Psoas muscle (tissue), 8 donors: ENCODE measurements at places on chromosomes 7 and 10. TPM values are rescaled to one million over a fixed set of nuclear protein-coding genes. Genes with fewer than 3 reads are reported as not detected.

Gene TMEM270
- total RNA-seq: not detected

GRCh38 chr10:72083790-72084459 is 4.4 kb downstream of the SPOCK2 start:
- H3K27me3 ChIP-seq: no peaks in the 10 kb centered on the region
- H3K4me3 ChIP-seq: no peak overlapping the region
- no peak for DNase-seq
- no peak overlapping the region for H3K27ac ChIP-seq

- H3K36me3 ChIP-seq: no peaks in the 10 kb centered on the region
- no peak for DNase-seq
- no peak overlapping the region for H3K4me3 ChIP-seq
Observed at GRCh38 chr7:22351878-22352277, 5.1 kb downstream of the RAPGEF5 start.

Gene GPRIN2
- not detected for total RNA-seq

Gene AGR3
- total RNA-seq: not detected

DNA sequence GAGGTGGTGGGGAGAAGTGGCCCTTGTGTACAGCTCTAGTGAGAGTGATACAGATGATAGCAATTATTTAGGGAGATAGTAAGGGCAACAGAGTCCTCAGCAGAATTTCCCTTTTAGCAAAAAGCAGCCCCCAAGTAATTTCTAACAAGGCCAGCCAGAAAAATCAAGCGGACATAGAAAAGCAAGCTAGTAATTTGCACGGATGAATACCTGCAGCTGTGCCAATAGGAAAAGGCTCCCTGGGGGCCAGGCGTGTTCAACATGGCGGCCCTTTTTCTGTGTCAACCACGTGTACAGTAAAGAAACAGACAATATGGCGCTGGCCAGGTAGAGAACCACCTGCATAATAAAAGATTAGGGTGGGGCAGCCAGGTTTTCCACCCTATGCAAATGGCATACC is 7.4 kb downstream of the MCM10 start:
- no peaks in the 10 kb centered on the region for H3K36me3 ChIP-seq
- no peak overlapping the region for H3K27ac ChIP-seq
- no peak overlapping the region for H3K4me3 ChIP-seq
- H3K4me1 ChIP-seq: no peaks in the 10 kb centered on the region
- DNase-seq: no peak
- no peaks in the 10 kb centered on the region for H3K27me3 ChIP-seq

Gene ACHE
- total RNA-seq: 99.2 TPM

- H3K4me1 ChIP-seq: no peaks in the 10 kb centered on the region
- no peak for DNase-seq
- H3K4me3 ChIP-seq: no peak overlapping the region
- H3K27ac ChIP-seq: no peak overlapping the region
Observed at GRCh38 chr10:124173298-124173900, 80.0 kb upstream of the CHST15 start.

DNA sequence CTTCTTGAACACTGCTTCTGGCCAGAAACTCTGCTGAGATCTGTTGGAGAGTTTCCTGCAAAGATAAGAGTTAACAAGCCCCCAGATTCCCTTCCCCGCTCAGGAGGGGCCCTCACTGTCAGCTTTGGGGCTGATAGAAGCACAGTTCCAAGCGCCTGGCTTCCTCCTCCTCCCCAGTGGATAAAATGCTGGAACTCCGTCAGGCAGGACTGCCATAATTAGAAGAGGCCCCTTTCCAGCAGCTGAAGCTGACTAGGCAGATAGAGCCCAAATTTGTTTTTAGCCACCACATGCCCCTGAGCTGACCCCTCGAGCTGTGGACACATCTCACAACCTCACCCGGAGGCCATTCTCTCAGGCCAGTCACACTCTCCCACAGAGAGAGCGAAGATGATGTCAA is 89.4 kb downstream of the TBXAS1 start:
- no peaks in the 10 kb centered on the region for H3K27me3 ChIP-seq
- DNase-seq: peak; percentile 57
- peaks cover 6% of the 10 kb centered on the region for H3K4me1 ChIP-seq

DNA sequence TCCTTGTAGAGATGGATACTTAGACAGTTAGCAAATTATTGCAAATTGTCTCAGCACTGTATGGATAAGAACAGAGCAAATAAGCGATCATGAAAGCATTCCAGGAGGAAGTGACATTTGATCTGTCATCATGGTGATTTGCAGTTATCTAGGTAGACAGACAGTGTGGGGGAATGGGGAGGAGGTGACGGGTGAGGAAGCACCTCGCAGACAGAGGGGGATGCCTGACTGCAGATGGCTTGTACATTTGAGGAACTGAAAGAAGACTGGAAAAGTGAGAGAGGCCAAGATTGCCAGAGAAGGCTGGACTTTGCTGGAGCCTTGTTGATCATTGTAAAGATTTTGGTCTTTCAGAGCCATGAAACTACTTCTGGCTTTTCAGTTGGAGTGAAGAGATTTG is 318.2 kb upstream of the CELF2 start:
- no peak for DNase-seq
- no peaks in the 10 kb centered on the region for H3K36me3 ChIP-seq
- H3K4me1 ChIP-seq: no peaks in the 10 kb centered on the region
- no peak overlapping the region for H3K27ac ChIP-seq
- H3K27me3 ChIP-seq: no peaks in the 10 kb centered on the region

DNA sequence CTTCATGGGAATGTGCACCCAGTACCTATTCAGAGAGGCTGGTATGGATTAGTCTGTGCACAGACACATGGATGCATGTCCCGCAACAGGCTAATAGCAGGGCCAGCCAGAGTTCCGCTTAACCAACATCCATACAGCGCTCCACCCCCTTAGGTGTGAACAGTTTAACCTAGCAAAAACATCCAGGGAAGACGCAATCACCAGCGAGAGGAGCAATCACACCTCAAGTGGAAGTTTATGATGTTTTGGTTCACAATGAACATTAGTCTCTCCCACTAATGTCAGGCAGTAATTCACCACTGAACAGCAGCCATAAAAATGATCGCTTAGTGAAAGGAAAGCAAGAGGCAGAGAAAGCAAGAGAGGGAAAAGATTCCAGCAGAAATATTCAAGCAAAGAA is 91.1 kb downstream of the PLXNA4 start:
- H3K4me3 ChIP-seq: no peak overlapping the region
- H3K27me3 ChIP-seq: no peaks in the 10 kb centered on the region

GRCh38 chr7:10521306-10521705 is 452.4 kb upstream of the PHF14 start:
- no peak overlapping the region for H3K4me3 ChIP-seq
- DNase-seq: no peak
- H3K27ac ChIP-seq: no peak overlapping the region
- H3K4me1 ChIP-seq: no peaks in the 10 kb centered on the region
- H3K36me3 ChIP-seq: no peaks in the 10 kb centered on the region

Gene SND1
- 46.2 TPM for total RNA-seq

GRCh38 chr10:43076876-43077420 is at the start of gene RET:
TSS of gene RET (plus strand) at chr10:43077069. CDS start at chr10:43077259, 190 bp downstream.
- H3K36me3 ChIP-seq: no peaks in the 10 kb centered on the region
- peak within 1 kb of the TSS; percentile 66 for H3K4me3 ChIP-seq
- H3K4me1 ChIP-seq: peaks cover 4% of the 10 kb centered on the region
- DNase-seq: peak; percentile 63
- H3K27me3 ChIP-seq: peaks cover 11% of the 10 kb centered on the region

Gene TRIM8
- total RNA-seq: 103 TPM

DNA sequence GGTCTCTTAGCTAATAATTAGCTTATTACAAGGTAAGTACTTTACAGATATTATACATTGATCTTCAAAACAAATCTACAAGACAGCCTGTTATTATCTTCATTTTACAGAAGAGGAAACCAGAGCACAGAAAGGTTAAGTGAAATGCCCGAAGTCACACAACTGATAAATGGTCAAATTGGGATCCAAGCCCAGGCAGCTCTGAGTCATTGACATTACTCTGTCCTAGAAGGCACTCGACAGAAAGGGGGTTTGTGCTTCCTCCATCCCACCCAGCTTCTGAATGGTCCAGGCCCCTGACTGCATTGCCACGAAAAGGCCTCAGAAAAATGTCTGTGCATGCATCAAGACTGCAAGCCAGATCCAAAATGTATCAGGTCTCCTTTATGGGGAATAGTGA is 81.3 kb upstream of the ZNF438 start:
- no peak overlapping the region for H3K4me3 ChIP-seq
- no peaks in the 10 kb centered on the region for H3K4me1 ChIP-seq
- no peak overlapping the region for H3K27ac ChIP-seq
- H3K36me3 ChIP-seq: no peaks in the 10 kb centered on the region
- H3K27me3 ChIP-seq: no peaks in the 10 kb centered on the region
- DNase-seq: no peak

DNA sequence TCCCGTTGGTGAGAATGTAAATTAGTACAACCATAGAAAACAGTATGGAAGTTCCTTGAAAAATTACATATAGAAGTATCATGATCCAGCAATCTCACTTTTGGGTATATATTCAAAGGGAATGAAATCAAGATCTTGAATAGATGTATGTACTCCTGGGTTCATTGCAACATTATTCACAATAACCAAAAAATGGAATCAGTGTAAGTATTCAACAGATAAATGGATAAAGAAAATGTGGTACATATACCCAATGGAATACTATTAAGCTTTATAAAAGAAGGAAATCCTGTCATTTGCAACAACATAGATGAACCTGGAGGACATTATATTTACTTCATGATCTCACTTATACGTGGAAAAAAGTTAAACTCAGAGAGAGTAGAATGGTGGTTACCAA is 86.8 kb downstream of the TRIM24 start:
- DNase-seq: no peak
- H3K27ac ChIP-seq: no peak overlapping the region
- no peaks in the 10 kb centered on the region for H3K36me3 ChIP-seq
- no peak overlapping the region for H3K4me3 ChIP-seq
- H3K4me1 ChIP-seq: no peaks in the 10 kb centered on the region

Gene NME8
- total RNA-seq: not detected

DNA sequence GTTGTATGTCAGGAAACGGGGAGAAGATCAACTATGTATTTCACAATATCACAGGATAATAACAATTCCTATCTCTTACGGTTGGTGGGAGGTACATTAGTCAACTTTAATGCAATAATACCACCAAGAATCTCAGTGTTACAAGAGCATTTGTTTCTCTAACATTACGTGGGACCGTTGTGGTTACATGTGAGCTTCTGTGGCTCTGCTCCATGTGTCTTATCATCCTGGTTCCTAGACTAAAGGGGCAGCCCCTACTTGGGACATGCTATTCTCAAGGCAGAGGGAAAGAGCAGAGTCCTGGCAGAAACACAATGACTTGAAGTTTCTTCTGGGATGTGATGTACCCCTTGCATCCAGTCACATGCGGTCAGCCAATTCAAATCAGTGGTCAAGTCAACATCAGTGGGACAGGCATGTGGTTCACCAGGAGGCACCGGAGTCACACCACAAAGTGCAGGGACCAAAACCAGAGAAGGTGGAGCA is 2.5 kb upstream of the ZNF22 start:
- H3K27ac ChIP-seq: no peak overlapping the region
- H3K36me3 ChIP-seq: peaks cover 9% of the 10 kb centered on the region
- peaks cover 46% of the 10 kb centered on the region for H3K4me1 ChIP-seq
- no peaks in the 10 kb centered on the region for H3K27me3 ChIP-seq
- no peak overlapping the region for H3K4me3 ChIP-seq
- no peak for DNase-seq

DNA sequence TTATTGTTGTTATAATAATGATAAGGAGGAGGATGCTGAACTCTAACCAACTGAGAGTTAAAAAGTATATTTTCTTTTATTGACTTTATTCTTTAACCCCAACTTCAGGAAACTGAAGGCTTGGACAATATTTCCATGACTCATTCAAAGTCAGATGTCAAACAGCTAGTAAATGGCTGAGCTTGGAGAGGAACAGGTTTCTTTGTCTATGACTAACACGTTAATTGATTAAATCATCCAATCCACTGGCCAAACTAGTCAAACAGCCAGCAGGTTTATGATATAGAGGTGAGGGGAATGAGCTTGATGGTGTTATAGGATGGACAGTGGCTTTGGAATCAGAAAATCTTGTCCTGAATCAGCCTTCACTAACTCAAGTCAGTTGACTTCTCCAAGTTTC is 119.1 kb upstream of the WDR11 start:
- H3K27me3 ChIP-seq: no peaks in the 10 kb centered on the region
- H3K4me3 ChIP-seq: no peak overlapping the region
- DNase-seq: no peak

DNA sequence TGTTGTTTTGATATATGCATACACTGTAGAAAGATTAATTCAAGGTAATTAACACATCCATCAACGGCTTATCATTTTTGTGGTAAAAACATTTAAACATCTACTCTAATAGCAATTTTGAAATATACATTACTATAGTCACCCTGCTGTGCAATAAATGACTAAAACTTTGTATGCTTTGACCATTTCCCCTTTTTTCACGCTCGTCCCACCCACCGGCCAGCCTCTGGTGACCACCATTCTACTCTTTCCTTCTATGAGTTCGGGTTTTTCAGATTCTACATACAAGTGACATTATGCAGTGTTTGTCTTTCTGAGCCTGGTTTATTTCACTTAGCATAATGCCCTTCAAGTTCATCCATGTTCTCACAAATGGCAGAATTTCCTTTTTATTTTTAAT is 21.3 kb downstream of the CYCS start:
- H3K27me3 ChIP-seq: no peaks in the 10 kb centered on the region
- H3K36me3 ChIP-seq: no peaks in the 10 kb centered on the region
- H3K4me1 ChIP-seq: no peaks in the 10 kb centered on the region
- no peak for DNase-seq

Gene LEP
- 0.69 TPM for total RNA-seq

GRCh38 chr7:144391823-144392255 is 11.7 kb downstream of the NOBOX start:
- no peak overlapping the region for H3K27ac ChIP-seq
- no peak for DNase-seq
- H3K4me1 ChIP-seq: peaks cover 2% of the 10 kb centered on the region
- H3K4me3 ChIP-seq: peak overlapping the region; percentile 16

Gene TMEM140
- total RNA-seq: 106 TPM

Gene CAMK2B
- 50.0 TPM for total RNA-seq

Gene ECD
- 14.9 TPM for total RNA-seq

DNA sequence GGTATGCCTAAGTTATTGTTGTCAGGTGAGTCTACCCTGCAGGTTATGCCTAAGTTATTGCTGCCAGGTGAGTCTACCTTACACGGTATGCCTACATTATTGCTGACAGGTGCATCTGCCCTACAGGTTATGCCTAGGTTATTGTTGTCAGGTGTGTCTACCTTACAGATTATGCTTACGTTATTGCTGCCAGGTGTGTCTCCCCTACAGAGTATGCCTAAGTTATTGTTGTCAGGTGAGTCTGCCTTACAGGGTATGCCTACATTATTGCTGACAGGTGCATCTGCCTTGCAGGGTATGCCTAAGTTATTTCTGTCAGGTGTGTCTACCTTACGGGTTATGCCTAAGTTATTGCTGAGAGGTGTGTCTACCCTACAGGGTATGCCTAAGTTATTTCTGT is 64.2 kb downstream of the AKR1C4 start:
- no peak for DNase-seq
- no peaks in the 10 kb centered on the region for H3K27me3 ChIP-seq
- no peak overlapping the region for H3K27ac ChIP-seq
- no peak overlapping the region for H3K4me3 ChIP-seq
- H3K4me1 ChIP-seq: no peaks in the 10 kb centered on the region

GRCh38 chr10:120039046-120039445 is 146.5 kb downstream of the SEC23IP start:
- no peak overlapping the region for H3K4me3 ChIP-seq
- no peak for DNase-seq
- H3K27me3 ChIP-seq: peaks cover 2% of the 10 kb centered on the region
- H3K36me3 ChIP-seq: no peaks in the 10 kb centered on the region
- H3K27ac ChIP-seq: no peak overlapping the region
